ENCODE measurements at places on chromosomes 7 and 10.

DNA sequence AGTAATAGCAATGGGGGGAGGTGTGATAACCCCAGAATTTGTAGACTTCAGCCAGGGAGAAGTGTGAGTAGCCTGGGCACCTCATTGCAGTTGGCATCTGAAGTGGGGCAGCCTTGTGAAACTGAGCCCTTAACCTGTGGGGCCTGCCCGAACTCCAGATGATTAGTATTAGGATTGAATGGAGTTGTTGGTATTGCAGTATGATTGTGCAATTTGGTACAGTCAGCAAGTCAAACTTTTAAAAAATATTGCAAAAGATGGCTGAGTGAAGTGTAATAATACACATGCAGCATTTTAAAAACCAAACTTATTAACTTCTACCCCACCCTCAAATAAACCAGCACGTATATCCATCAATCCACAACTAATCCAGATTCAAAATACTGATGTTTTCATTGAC, 9.3 kb downstream of the RBM33 start:
- peak; percentile 43 for DNase-seq

DNA sequence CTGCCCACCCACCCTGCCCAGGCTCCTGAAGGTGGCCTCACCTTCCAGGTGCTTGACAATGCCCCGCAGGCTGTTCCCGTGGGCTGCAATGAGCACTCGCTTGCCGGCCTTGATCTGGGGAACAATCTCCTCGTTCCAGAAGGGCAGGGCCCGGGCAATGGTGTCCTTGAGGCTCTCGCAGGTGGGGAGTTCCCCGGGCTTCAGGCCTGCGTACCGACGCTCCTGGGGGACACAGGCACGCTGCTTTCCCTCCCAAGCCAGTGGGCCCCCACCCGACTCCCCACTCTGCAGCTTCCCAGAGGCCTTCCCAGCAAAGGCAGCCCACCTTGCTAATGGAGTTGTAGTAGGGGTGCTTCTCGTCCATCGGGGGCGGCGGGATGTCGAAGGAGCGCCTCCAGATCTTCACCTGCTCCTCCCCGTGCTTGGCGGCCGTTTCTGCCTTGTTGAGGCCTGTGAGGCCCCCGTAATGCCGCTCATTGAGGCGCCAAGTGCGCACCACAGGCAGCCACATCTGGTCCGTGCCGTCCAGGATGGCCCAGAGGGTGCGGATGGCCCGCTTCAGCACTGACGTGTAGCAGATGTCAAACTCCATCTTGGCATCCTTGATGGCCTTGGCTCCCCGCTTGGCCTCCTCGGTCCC, 456 bp downstream of the PGAM2 start:
- no peak for DNase-seq

DNA sequence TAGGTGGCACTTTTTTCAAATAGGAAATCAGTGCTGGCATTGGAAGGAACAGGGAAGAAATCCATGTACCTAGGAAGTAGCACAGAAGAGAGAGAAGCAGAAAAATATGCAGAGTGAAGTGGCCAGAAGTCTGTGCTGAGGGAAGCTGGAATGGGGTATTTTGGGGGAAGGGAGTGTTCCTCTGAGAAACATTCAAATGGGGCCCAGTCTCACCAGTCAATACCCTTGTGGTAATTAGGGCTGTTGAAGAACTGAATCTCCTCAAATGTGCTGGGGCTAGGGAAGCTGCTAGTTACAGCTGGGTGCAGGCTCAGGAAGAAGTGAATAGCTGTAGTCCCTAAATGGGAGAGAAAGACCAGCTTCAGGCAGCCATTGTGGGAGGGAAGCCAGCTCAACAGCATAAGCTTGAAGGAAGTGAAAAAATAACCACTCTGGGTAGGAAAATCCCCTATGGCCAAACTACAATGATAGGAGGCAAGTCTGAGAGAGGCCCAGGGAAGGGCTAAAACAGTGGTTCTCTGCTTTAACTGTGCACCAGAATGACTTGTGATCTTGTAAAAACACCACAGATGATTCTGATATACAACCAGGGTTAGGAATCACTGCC, 7.6 kb downstream of the NDST2 start:
- no peak for DNase-seq

- peak; percentile 58 for DNase-seq
Measured at GRCh38 chr10:100338434-100339036, 8.5 kb upstream of the SCD start.

DNA sequence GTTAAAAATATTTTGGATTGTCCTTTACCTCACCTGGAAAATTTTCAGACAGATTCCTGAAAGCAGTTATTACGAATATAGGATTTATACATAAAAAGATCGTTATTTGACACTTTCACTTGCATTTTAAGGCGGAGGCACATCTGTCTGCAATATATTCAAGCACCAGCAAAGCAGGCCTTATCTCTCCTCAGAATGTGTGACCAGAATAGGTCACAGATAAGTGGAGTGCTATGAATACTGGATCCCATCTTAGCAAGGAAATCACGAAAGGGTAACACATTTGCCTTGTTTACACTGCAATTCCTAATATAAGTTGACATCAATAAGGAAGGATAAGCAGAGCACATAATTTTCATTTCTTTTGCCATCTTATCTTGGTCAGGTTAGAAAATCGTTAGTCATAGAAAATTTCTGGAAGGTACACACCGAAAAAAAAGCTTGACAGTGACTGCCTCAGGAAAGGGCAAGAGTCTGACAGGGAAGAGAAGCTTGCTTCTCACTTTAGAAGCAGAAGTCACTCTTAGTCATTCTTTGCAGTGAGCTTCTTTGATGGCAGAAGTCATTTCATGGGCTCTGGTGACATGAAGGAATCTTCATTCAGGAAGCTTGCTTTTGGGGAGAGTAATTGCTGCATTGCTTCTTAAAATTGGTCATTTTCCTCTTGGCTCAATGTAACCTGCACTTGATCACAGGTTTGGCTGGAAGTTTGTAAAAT, 98.1 kb upstream of the STK17A start:
- peak; percentile 32 for DNase-seq

DNA sequence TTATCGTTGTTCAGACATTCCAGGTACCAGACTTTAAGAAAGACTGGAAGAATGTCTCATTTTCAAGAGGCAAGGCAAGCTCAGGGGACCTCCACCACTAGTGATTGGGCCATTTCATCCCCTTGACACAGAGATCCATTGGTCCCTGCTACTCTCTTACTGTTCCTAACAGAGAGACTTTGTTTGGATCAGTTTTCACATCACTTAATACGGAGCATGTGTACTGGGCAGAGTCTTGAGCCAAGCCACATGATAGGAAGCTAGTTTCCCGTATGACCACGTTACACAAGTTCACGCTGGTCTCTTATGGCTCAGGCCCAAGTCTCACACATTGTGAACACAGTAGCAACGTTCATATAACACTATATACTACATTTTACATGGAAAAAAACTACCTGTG, 269.9 kb downstream of the BAMBI start:
- no peak for DNase-seq

GRCh38 chr7:20305726-20306125, 25.0 kb upstream of the ITGB8 start:
- DNase-seq, result no peak

GRCh38 chr7:26328498-26329390, 37.1 kb downstream of the SNX10 start:
- no peak for DNase-seq

- DNase-seq, result no peak
Measured at GRCh38 chr7:111853201-111853990, 291.1 kb upstream of the IMMP2L start.

DNA sequence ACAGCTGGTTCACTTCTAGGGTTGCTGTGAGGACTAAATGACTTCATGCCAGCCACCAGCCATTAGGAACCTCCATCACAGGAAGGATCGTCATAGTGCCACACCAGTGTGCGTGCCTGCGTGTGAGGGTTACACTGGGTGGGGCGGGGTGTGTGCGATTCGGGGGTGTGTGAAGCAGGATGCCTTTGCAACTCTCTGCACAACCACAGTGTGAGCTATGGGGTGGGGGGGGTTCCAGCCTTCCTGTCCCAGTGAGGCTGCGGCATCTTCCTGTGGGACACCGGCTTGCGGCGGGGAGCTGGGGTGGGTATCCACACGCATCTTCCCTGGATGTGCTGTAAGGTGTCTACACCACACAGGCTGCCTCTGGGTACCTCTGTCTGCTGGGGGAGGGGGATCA, 6.9 kb upstream of the ELFN1 start:
- no peak for DNase-seq

GRCh38 chr7:22343612-22344011, 13.3 kb downstream of the RAPGEF5 start:
- no peak for DNase-seq

- peak; percentile 5 for DNase-seq
Measured at GRCh38 chr7:93238748-93239147, 6.6 kb downstream of the VPS50 start.

DNA sequence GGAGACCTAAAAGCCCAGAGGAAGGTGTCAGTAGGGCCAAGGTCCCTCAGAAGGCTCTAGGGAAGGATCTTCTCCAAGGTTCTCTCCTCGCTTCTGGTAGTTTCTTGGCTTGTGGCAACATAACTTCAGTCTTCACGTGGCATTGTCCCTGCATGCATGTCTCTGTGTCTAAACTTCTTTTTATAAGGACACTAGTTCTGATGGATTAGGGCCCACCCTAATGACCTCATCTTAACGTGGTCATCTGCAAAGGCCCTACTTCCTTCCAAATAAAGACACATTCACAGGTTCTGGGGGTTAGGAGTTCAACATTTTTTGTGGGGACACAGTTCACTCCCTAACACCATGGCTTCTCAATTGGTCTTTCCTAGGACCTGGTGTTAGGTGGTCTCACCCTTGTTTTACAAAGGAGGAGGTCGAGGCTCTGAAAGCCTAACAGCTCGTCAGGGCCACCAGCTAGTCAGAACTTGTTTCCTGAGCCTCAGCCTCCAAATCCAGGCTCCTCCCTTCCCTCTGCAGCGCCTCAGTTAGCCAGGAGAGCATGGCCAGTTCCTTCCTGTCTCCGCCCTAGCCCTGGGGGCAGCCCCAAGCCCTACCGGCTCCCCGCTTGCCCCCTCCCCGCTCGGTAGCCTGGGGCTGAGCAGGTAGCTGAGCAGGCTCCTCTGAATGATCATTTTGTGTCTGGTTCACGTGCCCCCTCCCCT, 109.7 kb upstream of the PPIF start:
- DNase-seq, result no peak

GRCh38 chr7:28222636-28223035, 42.0 kb upstream of the JAZF1 start:
- no peak for DNase-seq
